ENCODE measurements at places on chromosomes 5 and 9. TPM values are rescaled to one million over a fixed set of nuclear protein-coding genes. Genes with fewer than 3 reads are reported as not detected.

GRCh38 chr5:40985501-40985900 is 76.2 kb downstream of the C7 start:
- no peak for DNase-seq

DNA sequence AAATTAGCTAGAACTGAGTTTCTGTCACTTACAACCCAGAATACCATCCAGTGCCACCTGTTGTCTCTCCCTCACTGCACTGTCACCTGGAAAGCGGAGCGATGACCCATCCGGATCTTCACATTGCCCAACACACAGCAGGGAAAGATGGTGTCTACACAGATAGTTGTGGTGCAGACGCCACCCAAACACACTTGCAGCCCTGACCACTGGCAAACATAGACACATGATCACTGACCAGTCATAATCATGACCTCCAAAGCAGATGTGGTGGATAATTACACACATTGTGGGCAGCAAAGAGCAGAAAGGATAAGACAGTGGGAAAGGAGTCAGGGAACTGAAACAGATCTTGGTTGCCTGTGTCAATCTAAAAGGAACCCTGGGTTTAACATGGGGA is 64.7 kb downstream of the GABBR2 start:
- DNase-seq: no peak

- DNase-seq: no peak
These were observed 13.0 kb upstream of the DPM2 start for GRCh38 chr9:127950513-127951289.

DNA sequence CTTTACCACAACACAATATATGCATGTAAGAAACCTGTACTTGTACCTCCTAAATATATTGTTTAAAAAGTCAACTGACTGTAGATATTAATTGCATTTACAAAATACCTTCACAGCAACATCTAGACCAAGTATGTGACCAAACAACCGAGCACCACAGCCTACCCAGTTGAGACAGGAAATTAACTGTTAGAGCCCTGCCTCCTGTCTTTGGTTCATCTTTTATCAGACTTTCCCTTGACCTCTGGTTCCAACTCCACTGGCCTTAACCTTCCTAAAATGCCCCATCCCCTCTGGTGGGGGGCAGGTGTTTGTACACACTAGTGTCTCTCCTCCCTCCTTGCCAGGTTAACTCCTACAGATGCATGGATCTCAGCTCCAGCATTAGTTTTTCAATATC is 155.0 kb upstream of the PANK3 start:
- DNase-seq: no peak

DNA sequence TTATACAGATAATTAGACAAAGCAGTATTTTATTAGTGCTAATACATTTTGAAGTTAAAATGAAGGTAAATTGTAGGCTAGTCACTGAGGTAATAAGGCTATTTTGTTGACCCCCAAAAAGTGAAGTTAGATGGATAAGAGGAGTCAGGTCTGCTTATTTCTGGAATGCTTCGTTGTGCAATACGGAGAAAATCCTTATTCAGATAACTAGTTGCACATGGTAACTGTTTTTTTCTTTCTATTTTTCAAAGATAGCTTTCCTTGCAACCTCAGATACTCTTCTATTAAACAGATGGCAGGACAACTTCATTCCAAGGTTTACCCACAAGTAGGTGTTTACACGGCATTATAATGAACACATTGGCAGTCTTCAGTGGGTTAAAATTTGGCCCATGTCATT is 101.1 kb downstream of the TMEM174 start:
- no peak for DNase-seq

DNA sequence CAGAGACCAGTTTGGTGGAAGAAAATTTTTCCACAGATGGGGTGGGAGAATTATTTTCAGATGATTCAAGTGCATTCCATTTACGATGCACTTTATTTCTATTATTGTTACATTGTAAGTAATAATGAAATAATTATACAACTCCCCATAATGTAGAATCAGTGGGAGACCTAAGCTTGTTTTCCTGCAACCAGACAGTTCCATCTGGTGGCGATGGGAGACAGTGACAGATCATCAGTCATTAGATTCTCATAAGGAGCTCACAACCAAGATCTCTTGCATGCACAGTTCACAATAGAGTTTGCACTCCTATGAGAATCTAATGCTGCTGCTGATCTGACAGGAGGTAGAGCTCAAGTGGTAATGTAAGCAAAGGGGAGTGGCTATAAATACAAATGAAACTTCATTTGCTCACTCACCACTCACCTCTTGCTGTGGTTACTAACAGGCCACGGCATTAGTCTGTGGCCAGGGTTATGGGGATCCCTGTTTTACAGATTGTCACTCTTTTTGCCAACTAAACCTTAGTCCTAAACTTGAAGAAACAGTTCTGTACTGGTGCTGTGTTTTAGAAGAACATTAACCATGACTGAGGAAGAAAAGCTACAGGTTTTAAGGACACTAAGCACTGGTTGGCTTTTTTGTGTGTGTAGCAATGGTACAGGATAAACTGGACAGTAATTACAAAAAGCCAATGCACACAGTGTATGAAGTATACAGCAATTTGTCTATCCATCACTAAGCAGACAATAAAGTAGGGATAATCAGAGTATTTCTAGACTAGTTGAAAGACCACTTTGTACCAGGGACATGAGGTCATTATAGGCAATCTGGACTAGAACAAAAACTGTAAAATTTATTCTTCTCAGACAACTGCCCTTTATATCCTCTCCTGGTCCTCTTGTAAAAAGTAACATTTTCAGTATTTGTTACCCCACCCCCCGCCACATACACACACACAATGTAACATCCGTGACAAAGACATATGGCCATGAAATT is 9.9 kb downstream of the TMEM232 start:
- no peak for DNase-seq

DNA sequence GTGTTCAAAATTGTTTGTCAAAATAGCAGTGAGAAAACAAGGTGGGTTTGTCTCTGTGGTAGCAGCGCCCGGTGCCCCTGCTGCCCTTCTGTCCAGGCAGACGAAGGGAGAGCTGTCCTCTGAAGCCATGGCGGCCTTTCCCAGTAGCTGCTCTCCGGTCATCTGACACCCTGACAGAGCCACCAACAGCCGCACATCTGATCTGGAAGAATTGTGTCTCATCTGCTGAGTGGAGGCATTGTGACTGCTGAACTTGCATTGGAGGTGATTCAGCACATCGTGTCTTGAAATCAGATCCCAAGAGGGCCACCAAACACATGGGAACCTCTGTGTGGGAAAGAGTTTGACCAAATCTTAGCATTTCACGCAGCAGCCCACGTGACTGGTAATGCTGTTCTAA is 337.6 kb upstream of the IRX1 start:
- DNase-seq: no peak

DNA sequence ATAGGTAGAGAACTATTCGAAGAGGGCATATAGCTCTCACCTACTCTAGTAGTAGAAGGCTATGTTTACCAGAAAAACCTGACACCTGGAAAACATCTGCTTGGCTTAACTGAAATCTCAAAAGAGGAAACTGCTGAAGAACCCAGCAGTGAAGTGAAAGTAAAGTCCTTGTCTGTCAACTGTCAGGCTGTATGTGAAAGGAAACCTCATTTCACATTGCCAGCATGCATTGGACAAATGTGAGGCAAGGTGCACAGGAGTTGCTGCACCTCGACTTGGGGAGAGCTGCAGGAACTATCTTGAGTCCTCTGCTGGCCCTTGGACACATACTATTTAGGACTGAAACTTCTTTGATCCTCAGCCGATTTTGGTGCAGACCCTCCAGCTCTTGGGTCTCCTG is 53.3 kb downstream of the NREP start:
- no peak for DNase-seq

GRCh38 chr5:155101697-155102096 is 88.1 kb downstream of the KIF4B start:
- no peak for DNase-seq

DNA sequence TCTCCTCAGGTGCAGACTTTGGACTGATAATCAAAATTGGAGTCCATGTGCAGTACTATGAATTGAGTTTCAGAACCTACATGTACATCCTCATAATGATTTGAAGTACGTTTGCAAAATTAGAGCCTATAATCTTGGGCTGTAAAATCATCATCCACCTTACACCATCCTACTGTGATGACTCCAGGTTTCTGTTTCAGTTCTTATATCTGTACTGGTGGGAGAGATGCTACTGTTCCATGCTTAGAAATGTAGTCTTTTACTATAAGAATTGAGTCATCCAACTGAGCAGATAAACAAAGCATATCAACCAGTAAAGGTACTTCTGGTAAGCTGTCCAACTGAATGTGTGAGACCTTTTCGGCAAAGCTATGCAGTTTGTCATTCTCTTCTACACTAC is 586.3 kb upstream of the FAM174A start:
- DNase-seq: no peak

DNA sequence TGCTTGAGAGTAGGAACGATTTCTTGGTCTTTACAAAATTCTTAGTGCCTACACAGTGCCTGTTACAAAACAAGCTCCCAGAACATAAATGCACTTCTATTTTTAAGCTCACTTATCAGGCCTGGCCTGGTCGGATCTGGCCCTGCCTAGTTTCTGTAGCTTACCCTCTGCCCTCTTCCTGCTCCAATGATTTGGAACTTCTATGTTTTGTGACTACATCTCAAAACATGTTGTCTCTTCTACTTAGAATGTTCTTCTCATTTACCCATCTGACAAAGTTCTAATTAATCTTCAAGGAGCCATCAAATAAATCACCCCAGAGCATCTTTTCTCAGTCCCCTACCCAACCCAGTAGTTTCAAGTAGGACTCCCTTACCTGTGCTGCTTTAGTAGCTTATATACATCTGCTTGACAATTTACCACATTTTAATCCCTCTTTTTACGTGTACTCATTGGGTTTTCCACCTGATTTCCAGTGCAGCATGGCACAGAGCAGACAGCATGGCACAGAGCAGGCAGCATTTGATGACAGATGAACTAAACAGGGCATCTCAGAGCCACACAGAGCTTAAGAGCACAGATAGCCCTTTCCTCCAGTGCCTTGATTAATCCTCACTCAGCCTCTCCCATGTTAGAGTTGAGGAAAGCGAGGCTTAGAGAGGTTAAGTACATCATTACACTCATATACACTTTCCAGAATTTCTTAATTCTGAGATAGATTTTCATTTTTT is 171.9 kb downstream of the MAPKAP1 start:
- no peak for DNase-seq

GRCh38 chr5:664994-665360 is 28.2 kb downstream of the TPPP start:
- no peak for DNase-seq

DNA sequence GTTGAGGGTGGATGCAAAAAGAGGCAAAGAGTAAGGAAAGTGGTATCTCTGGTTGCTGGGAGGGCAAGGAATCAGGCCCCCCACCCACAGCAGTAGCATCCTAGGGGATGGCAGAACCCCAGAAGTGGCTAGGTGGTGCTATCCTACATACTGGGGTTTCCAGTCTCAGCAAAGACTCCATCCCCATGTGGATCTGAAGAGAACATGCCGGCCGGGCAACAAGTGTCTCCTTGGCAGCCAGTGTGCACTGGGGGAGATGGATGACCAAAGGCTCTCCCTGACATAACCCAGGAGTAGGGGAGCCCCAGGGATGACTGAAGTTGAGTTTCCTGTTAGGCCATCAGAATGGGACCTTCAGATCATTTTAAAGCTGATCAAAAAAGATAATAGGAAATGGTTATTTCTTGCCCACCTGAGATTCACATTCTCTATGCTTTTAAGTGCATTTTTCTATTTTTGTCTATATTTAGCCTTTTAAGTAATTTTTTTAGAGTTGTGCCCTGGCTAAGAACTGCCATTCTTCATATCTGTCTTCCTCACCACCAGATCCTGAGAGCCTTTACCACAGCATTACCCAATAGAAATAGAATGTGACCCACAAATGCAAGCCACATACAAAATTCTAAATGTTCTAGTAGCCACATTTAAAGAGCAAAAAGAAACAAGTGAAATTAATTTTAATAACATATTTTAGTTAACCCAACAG is 78.7 kb upstream of the SMIM23 start:
- no peak for DNase-seq

GRCh38 chr5:9737265-9737664 is 107.1 kb upstream of the TAS2R1 start:
- DNase-seq: no peak

GRCh38 chr9:127817881-127818434 is 15.3 kb downstream of the FPGS start:
- no peak for DNase-seq

DNA sequence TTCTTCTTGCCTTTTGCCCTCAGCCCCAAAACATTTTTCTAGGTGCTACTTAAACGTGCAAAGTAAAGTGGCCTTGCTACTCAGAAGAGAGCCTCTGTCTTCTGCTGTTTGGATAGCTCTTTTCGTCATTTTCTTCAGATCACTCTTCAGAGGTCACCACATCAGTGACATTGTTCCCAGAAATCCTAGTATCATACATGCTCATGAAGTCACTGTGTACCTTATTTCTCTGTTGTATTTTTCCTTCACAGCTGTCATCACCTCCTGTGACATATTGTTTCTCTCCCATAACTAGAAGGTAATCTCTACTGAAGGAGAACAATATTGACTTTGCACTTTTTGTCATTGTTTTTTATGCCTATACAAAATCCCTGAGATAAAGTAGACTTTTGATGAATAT is 237.0 kb upstream of the CDH18 start:
- no peak for DNase-seq

- DNase-seq: no peak
These were observed 86.7 kb downstream of the INSYN2B start for GRCh38 chr5:169893571-169893970.

- DNase-seq: no peak
These were observed 156.4 kb upstream of the IRX4 start for GRCh38 chr5:2039180-2039531.

DNA sequence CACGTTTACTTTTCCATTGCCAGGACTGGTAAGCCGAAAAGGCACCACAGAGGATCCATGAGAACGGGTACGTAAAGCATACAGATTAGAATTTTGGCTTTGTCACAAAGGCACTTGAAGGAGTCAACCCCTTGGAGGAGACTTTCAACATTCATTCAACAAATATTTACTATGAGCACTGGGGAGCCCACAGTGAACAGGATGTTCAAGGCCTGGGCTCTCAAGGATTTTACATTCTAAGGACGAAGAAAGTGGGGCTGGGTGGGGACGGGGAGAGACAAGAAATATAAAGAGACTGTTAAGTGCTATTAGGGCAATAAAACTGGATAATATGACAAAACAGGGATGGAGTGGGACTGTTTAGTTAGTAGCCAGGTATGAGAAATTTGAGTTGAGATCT is 66.0 kb downstream of the KLF4 start:
- no peak for DNase-seq

Gene GPR151
- not detected for total RNA-seq

Gene GPR150
- 1.6 TPM for total RNA-seq

Gene BARX1
- total RNA-seq: not detected

Gene TXNDC8
- total RNA-seq: not detected

Gene SLC6A3
- 0.27 TPM for total RNA-seq

Gene PRR7
- total RNA-seq: 7.7 TPM

Gene C7
- total RNA-seq: not detected
